ENCODE measurements at places on chromosomes 4 and X.

DNA sequence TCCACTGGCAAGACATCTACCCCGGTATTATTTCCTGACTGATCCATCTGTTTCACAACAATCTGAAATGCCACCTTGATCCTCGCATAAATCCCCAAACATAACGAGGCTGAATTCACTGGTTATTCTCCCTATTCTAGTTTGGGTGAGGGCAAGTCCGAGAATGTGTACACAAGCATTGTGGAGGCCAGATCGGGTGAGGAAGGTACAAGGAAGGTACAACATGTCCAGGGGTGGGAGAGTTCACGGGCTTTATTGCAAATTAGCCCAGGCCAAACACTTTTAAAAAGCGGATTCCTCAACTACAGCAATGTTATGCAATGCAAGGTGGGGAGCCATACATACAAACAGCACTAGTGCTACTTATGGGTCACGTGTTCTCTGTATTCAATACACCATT, 82.0 kb upstream of the STS start:
- no peak for DNase-seq

DNA sequence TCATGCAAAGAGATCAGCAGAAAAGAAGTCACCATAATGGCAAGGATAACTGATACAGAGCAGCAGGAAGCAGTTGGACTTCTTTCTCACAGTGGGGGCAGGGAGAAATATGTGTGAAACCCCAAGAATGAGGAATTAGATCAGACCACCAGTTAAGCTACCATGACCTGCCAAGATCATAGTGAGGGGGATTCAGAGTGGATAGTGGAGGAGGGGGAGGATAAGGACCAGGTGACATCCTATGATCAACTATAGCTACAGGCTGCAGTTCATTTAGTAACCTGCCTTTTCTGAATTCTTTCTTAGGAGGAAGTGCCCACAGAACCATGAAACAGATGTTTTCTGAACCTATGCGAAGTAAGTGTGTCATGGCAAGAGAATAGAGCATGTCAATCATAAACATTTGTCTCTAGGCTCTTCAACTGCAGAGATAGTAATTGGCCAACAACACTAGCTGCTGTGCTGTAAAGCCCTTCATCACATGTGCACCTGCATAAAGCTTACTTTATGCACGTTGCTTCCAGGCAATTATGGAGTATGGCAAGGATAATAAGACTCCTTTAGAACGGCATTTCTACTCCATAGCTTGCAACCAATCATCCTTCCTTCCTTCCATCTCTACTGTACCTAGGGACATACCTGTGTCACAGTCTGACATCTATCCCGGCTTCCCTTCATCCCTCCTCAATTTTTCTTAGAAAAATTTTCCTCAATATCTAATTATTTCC, 329.7 kb downstream of the EPHA5 start:
- no peak for DNase-seq

DNA sequence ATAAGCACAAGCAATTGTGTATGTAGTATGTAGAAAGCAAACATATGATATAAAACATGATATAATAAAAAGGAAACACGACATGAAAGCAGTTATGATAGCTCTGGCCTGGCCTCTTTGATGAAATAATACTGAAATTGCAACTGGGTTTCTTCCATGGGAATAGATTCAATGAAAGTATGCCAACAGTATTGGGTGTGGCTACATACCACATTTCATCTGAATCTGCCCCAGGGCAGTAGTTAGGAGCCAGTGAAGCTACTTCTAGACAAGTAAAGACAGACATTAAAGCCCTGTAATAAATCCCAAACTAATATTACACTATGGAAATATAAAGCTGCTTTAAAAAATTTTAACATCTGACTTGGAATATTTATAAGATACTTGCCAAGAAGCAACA, 207.3 kb downstream of the FBXW7 start:
- peak; percentile 13 for DNase-seq

GRCh38 chr4:184644553-184645307, 4.5 kb downstream of the CASP3 start:
- no peak for DNase-seq

DNA sequence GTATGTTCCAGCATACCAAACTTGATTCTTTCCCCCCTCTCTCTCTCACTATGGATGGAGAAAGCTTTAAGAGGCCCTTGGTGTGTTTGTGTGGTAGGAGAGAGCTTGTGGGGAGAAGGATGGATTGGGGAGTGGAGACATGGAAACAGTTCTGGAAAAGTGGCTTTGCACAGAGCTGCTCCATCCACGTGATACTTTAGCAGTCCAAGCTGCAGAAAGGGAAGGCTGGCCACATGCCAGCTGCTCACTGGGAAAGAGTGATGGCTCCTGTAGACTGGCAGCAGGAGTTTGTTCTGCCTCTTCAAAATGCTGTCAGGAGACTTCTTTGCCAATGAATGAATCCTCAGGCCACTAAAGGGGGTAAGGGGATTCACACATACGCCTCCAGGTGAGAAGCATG, 21.7 kb upstream of the SEC24B start:
- DNase-seq, result no peak

GRCh38 chr4:156870861-156871260, 100.7 kb downstream of the PDGFC start:
- DNase-seq, result no peak

GRCh38 chr4:13548984-13549546, 4.8 kb upstream of the NKX3-2 start:
- peak; percentile 81 for DNase-seq

GRCh38 chrX:133921764-133922389, 63.5 kb downstream of the GPC3 start:
- no peak for DNase-seq

DNA sequence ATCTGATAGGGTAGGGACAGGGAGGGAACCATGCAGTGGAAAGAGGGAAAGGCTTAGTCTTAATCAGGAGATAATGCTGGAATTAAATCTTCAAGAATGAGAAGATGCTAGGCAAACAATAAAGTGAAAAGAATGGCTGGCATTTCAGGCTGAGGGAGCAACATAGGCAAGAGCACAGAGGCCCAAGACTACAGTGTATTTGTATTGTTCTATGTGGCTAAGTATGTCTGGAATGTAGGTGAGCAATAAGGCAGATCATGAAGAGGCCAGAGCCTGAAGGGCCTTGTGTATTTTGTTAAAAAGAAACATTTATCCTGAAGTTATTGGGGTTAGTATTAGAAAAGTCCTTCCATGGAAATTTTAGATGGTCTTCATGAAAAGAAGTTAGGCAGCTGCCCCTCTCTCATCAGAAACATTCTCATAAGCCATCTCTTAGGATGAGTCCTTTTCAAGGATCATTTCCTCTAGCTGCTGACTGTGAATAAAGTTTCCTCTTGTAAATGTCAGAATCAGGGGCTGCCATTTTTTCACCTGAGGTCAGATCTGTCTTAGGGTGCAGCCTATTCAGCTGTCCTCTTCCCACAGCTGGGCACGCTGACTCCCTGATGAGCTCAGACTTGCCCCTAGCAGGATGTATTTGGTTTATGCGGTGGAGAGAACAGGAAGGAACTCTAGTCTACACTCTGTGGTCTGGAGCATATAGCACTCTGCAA, 46.3 kb downstream of the ATP10D start:
- DNase-seq, result peak; percentile 30

DNA sequence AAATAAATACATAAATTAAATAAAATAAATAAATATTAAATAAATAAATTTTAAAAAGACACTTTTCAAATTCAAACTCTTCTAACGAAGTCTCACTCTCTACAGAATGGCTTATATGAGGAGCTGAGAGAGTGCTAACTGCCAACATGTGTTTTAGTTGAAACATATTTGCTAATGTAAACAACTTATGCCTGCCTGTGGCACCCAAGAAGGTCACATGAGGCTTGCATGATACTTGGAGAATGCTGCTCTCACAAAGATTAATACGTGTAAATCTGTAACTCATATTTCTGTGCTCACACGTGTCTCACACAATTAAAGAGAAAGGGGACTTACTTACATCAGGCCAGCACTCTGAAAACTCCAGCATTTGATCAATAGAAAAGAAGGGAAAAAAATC, 43.2 kb upstream of the PITX2 start:
- no peak for DNase-seq

DNA sequence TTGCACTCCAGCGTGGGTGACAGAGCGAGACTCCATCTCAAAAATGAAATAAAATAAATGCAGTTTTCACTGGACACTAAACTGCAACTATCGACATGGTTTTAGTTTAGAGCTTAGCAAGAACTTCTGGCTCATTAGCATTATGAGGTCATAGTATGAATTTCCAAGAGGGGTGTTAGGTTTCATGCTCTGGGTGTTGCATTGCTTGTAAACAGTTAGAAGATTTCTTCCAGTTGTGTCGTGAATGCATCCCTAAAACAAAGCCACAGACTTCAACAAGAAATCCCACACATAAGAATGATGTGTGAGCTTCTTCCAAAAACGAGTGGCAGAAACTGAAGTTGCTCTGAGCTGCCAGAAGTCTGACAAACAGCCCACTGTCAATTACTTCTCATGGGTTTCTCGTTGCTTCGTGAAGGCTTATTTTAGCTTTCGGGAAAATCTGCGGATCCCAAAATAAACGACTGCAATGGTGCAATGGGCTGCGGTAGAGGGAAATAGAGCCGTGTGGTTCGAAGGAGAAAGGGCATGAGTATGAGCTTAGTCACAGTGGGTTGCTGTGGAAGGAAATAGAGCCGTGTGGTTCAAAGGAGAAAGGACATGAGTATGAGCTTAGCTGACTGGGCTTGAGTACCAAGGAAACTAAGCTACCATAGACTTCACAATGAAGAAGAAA, 354.9 kb downstream of the DHRSX start:
- no peak for DNase-seq

- no peak for DNase-seq
Measured at GRCh38 chr4:113052379-113052951, 3.0 kb downstream of the ANK2 start.

DNA sequence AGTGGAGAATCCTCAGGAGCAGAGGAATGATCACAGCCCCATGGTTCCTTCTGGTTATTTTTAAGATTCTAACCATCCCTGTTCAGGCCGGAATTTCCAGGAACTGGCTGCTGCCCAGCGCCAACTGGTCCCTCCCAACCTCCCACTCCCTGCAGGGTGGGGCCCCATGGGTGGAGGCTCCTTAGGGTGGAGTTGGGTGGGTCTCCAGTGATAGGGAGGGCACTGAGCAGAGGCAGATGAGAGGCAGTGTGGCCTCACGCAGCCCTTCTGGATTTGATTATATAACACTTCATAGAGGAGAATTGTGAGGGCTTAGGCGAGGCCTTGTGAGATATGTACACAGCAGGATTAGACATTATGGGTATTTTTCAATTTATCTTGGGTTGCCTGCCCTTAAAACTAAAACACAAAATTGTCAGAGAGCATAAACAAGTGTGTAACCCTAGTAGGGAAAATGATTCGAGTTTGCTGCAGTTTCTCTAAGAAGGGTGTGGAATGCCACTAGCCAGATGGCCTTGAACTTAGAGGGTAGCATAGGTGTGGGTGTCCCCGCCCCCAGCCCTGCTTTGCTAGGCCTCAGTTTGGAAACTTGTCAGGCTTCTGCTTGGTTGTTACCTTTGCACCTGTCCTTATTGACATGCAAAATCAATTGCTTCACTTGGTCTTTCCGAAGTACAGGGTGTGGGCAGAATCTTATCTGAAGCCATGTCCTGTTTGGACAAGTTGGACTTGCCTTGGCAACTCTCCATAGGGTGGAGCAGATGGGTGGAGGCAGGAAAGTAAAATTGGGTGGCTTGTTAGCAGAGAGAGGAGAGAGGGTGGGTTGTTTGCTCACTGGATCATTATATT, 9.4 kb downstream of the KLF3 start:
- DNase-seq, result no peak

GRCh38 chr4:306551-306961, 1.3 kb upstream of the ZNF732 start:
- no peak for DNase-seq

- DNase-seq, result no peak
Measured at GRCh38 chr4:186765673-186766546, 42.3 kb upstream of the FAT1 start.

DNA sequence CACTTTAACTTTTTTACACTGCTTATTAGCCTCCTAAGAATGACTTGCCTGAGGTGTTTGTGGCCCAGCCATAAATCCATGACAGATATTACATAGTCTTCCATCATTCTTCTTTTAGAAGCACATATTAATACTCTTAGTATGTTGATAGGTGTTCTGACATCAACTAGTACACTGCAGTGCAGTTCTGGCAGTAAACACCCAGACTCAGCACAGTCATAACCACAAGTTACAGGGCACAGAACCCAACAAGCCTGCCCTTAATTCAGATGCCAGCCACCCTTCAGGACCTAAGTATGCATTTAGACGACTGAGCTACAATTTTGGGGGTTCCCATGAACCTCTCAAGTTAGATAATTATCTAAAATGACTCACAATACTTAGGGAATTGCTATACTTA, 36.5 kb upstream of the GUCY1B1 start:
- DNase-seq, result no peak

DNA sequence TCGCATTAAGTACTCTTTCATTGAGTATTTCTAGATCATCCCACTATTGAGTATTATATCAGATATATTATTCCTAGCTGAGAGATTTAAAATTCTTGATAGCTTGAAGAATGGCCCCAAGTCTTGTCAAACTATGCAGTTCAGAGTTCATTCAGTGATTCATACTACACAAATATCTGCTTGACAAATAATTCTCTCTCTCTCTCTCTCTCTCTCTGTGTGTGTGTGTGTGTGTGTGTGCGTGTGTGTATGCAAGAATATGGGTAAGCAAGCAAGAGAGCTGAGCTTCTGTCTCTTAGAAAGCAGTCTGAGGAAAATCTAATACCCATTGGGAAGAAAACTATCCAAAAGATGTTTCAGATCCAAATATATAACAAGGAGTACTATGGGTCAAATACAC, 142.0 kb downstream of the SLC10A7 start:
- no peak for DNase-seq

GRCh38 chr4:83191026-83191425, 76.5 kb upstream of the PLAC8 start:
- DNase-seq, result no peak

DNA sequence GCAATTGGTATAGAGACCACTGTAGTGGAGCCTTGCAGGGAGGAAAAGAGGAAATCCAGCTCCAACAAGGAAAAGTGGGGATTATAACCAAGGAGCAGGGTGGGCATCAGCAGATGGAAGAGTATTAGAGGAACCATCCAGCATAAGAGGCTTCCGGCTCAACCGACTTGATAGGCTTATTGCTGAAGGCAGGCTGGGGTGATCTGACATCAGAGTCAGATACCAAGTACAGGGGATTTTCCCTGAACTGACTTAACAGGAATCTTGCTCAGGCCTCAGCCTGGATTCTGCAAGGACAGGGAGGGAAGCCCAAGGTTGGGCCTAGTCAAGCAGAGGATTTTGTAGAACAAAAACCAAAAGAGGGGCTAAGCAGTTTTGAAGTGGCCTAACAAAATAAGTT, 129.6 kb downstream of the DCLK2 start:
- DNase-seq, result no peak

GRCh38 chr4:79476196-79476595, 68.2 kb upstream of the GK2 start:
- no peak for DNase-seq

GRCh38 chr4:148225639-148226038, 216.6 kb downstream of the NR3C2 start:
- no peak for DNase-seq

GRCh38 chr4:41933997-41934503, 1.2 kb upstream of the TMEM33 start:
- DNase-seq, result no peak
